ENCODE measurements at places on chromosomes 2 and 18.

- no peak for DNase-seq
Measured at GRCh38 chr2:109486711-109487535, 126.8 kb downstream of the SEPTIN10 start.

GRCh38 chr2:26852405-26853306 lies 4.7 kb downstream of the DPYSL5 start:
- no peak for DNase-seq

DNA sequence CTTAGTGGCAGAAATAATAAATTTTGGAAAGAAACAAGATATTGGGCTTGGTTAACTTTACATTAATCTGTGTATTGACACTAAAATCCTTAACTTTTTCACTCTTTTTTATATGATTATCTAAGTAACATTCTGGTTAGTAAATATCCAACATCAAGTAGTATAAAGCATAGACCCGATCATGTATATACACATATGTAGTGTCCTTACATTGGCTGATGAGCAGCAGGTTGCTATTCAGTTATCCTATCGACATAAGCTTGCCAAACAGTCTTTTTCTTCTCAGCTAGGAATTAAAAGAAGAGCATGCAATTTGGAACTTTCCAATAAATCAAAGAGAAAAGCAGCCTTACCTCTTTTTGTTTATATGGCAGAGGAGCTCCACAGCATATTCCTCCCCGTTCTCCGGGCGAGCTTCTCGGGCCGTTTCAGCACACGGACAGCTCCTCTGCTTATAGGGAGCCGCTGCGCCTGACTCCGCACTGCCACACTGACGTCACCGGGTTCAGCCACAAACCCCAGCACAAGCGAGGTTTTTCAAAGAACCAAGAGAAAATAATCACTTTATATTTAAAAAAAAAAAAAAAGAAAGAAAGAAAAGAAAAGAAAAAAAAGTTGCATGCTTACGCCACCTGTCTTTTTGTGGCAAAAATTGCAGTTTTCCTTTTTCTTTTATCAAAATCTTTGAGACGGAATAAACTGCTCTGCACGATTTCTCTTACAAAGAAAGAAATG lies at the start of gene SCG2:
SCG2 (minus strand) TSS at position 430 of the 735 bp plus-strand sequence. CDS start 3,079 bp downstream, outside the sequence.
- peak; percentile 60 for DNase-seq

DNA sequence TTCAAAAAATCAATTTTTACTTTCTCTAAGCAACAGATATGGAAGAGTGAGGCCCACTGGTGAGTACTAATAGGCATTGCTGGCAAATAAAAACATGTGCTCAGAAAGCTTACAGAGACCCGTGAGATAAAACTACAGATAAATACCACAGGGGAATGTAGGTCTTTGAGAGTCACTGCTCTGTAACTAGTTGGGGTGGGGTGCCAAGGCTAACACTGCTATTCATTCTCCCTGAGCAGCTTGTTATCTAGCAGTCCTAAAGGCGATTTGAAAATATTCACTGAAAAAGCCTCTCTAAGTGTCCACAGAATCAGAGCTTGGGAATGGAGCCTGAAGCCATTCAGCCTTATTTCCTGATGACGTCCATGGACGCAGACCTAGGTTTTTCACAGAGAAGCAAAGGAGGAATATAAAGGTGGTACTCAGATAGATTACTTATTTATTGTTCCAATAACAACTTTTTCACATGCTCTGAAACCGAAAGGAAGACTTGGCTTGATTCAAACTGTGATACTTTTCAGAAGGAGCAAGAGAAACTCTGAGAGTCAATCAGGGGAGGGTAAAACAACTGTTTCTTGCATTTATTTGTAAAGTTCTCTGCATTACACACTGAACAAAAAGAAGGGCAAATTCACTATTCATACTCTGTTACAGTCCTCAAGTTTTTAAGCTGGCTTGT lies 188.4 kb downstream of the PPP1R1C start:
- DNase-seq, result no peak

DNA sequence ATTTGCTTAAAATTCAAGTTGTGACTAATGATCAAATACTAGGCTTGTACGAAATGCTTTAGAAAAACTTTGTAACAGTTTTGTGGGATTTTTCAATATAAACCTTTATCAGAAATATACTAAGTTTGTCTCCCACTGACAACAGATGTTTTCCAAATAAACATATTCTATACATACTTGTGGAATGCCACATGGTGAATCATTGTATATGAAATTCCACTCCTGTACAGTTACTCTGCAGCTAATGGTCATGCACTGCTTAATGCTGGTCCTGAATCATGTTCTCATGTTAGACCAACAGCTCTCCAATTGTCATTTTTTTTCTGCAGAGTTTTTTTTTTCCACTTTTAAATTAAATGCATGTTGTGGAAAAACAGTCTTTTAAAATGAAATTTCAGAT lies 90.1 kb downstream of the DPP4 start:
- DNase-seq, result no peak

DNA sequence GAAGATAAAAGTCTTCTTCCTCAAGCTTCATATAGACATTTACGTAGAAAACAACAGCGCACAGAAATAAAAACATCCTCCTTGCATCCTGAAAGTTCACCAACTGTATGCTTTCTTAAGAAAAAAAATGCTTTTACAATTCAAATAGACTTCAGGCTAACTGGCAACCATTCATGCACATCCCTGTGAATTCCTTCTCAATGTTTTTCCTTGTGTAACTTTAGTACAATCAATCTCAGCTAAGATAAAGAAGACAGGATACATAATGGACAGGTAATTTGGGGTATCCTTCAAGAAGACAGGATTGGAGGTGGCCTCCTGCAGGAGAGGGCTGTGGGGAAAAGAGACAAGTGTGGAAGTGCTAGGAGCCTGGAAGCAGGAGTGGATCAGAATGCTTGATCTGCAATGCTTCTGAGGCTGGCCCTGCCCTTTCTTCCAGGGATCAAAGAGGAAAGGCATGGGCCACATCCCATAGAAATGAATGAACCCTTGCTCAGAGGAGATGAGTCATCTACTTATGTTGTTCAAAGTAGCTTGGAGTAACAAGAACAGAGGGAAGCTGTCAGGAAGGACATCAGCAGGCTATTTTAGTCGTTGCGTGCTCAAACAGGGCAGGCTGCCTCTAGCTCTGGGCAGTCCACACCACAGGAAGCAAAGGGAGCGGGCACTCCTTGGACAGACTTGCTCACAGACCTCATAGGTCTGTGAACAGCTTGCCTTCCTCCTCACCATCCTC lies 126.6 kb downstream of the TMEM131 start:
- DNase-seq, result peak; percentile 72

DNA sequence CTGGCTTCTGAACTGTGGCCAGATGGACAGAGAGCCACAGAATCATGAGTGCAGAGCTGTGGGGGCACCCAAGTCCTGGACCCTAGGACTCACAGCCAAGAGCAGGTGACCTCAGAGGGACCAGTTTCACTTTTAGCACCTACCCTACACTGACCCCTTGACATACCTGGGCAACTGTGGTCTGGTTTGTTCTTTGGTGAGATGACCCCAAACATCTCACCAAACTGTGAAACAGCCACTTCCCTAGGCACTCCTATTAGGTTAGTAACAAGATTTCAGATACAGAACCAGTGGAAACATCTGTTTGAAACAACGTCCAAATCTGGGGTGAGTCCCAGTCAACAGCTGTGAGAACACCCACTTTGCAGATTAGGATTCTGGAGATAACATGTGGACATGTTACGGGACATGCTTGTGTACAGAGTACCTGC lies 1.9 kb upstream of the ZFP36L2 start:
- no peak for DNase-seq

GRCh38 chr2:36683002-36683401 lies 13.5 kb upstream of the VIT start:
- DNase-seq, result no peak

DNA sequence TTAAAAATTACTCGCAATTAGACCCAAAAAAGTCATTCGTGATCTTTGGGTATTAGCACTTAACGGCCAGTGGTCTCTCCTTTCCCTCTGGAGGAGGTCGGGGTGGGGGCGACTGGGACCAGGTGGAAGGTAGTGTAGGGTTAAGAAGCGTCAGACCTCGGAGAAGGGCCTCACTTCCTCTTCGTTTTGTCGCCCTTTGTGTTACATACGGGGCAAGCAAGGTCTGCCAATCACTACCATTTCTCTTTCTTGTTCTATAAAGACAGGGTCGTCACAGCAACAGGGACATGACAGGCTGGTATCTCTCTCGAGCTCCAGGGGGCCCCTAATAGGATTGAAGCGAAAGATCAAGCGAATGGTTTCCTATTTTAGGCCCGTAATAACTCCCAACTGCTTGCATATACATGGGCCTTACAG lies 136.6 kb downstream of the INSIG2 start:
- DNase-seq, result no peak

- no peak for DNase-seq
Measured at GRCh38 chr2:221289389-221289788, 282.7 kb downstream of the EPHA4 start.

GRCh38 chr2:236078297-236079255 lies 89.6 kb downstream of the GBX2 start:
- no peak for DNase-seq

DNA sequence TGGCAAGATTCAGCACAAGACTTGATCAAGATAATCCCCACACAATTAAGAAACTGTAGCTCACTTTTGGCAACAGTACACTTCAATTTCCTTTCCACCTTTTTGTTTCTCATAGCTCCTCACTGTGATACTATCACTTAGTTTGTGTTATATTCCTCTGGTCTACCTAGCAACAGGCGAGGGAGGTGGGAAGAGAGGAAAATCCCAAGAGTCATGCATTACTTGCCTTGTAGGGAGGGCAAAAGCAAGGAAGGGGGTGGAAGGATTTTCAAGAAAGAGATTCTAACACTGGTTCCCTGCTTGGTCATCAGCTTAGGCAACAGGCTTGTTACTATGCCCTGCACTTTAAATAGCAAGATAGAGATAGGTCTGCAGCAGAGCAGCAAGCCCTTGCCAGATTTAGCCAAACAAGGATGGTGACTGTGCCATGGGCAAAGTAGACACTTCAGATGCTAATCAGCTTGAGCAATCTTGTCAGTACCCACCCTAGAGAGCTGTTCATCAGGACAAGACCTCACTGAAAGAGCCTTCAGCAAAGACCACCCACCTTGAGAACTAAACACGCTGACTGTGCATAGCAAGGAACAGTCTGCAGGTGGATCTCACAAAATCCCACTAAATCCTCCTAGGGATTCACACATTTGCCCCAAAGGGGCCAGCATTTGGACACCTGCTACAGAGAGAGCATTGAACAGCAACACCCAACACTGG lies 134.6 kb downstream of the MBD2 start:
- no peak for DNase-seq

DNA sequence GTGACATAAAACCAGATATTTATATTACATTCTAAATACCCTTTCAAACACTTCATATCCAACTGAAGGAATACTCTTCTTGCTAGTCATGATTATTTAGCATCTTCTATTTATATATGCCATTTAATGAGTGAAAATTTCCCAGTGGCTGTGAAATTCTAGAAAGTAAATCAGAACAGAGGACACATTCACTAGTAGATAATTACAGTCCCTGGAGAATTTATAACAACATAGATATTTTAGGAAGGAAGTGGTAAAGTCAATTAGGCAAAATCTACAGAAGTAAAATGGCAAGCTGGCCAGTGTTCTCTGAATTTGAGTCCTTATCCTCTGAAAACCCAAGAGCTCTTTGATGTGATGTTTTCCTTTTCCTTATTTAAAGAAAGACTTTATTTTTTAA lies 121.8 kb downstream of the PMAIP1 start:
- DNase-seq, result no peak

- DNase-seq, result no peak
Measured at GRCh38 chr18:64851726-64852125, 702.8 kb upstream of the LINC00305 start.

- DNase-seq, result no peak
Measured at GRCh38 chr2:240392084-240392947, 43.1 kb upstream of the GPC1 start.

DNA sequence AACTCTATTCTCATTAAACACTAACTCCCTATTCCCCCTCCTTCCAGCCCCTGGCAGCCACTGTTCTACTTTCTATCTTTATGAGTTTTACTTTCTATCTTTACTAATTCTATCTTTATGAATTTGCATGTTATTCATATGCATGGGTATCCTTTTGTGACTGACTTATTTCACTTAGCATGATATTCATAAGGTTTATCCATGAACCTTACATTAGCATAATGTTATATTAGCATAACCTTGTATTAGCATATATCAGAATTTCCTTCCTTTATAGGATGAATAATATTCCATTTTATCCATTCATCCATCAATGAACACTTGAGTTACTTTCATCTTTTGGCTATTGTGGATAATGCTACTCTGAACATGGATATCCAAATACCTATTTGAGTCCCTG lies 41.8 kb downstream of the MSTN start:
- no peak for DNase-seq
